Ovary (tissue), 10 donors: ENCODE measurements at places on chromosomes 7 and 10.

DNA sequence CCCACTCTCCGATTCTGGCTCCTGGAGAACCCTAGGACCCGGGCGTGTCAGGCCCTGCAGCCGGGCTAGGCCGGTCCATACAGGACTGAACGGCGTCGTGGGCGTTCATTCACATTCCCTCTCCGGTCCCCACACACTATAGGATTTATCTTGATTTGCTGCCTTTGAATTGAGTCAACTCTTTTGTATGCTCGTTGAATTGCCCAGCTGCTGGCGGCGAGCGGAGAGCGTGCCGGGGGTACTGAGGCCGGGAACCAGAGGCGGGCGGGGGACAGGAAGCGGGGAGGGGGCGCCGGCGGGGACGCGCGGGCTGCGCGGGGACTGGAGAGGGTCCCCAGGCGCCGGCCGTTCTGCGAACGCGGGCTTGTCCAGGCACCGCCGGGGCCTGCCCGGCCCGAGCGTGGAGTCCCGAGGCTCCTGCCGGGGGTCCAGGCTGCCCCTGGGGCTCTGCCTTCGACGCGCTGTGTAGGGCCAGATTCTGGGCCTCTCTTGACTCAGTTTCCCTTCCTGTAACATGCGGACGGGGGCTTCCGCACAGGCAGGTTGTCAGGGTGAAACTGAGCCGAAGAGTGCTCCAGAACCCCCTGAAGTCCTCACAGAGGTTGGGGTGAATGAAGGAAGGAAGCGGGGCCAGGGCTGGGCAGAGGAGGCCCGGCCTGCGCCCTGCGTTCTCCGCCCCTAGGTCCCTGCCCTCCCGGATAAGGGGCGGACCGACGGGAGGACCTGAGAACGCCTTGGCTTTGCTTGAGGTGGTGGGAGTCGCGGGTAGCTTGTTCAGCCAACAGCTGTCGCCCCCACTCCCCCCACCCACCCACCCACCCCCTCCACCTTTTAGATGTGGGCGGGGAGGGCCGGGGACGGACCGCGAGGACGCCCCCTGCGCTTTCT, 769 bp upstream of the ELFN1 start:
- no peak overlapping the region for H3K27ac ChIP-seq
- peaks cover 17% of the 10 kb centered on the region for H3K27me3 ChIP-seq
- no peak for DNase-seq
- no peak overlapping the region for H3K4me3 ChIP-seq
- no peaks in the 10 kb centered on the region for H3K36me3 ChIP-seq
- H3K4me1 ChIP-seq: peaks cover 8% of the 10 kb centered on the region

DNA sequence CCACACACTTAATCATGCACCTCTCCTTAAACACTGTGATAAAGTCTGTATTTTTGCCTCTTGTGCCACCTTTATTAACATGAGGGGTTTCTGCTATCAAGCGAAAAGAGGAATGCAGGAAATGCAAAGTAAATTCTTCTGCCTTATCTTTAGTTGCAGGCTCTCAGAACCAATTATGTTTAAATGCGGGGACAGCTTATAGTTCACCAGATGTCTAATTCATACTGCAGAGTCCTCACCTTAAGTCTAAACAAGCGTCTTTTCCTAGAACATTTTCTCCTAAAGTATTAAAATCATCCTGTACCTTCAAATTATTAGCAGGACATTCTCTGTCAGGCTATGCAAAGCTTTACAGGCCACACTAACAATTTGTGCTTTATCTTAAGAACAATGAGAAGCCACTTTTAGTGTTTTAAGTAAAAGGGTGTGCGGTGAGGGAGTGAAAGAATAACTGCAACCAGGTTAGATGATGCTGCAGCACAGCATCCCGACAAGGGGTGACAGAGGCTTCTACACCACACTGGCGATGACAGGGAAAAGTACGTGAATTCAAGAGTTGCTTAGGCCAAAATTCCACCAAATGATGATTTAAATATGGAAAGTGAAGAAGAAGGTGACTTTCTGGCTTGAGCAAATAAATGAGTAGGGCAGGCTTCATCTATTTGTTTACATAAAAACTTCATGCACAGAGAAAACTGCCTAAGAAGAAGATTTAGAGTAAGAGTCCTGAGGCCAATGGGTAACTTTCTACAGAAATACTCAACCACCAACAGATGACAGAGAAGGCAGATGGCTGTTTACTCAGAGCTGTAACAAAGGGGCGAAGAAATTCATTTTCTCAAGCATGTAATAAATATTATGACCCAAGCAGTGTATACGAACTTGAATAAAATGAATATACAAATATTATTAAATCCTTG, 36.0 kb downstream of the EZH2 start:
- H3K4me1 ChIP-seq: no peaks in the 10 kb centered on the region
- no peak overlapping the region for H3K4me3 ChIP-seq
- H3K27me3 ChIP-seq: no peaks in the 10 kb centered on the region
- no peaks in the 10 kb centered on the region for H3K36me3 ChIP-seq

DNA sequence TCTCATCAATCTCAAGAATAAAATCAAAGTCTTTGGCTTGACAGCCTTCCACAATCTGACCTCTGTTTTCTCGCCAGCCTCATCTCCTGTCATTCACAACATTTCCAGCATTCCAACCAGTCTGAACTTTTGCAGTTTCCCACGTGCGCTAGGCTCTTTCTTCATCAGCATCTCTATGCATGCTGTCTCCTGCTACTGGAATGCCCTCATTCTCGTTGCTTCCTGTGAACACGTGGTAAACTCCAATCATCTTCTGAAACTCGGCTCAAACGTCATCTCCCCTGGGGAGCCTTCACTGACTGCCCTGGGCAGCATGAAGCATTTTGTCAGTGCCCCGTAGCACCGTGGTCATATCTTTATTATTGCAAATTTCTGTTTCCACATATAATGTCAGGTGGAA, 12.2 kb upstream of the RSBN1L start:
- H3K4me1 ChIP-seq: peaks cover 6% of the 10 kb centered on the region
- no peak overlapping the region for H3K4me3 ChIP-seq
- no peak for DNase-seq
- no peak overlapping the region for H3K27ac ChIP-seq
- H3K27me3 ChIP-seq: no peaks in the 10 kb centered on the region

DNA sequence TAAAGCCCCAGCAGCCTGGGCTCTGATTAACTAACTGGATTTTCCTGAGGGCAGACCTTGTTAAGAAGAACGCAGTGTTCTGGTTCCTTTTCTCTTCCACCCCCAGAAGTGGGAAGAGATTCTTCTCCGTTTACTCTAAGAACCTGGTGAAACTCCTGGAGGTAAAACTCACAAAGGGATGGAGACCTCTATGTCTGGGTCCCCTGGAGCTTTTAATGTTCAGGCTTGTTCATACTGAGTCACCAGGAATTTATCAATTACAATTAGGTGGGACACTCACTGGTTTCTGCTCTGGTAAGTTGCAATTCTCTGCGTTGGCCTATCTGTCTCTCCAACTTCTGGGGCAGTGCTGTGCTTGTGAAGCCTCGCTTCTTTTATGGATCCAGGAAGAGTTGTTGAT, 73.3 kb upstream of the CACNB2 start:
- no peaks in the 10 kb centered on the region for H3K27me3 ChIP-seq
- no peak overlapping the region for H3K4me3 ChIP-seq
- H3K36me3 ChIP-seq: no peaks in the 10 kb centered on the region
- H3K27ac ChIP-seq: no peak overlapping the region
- H3K4me1 ChIP-seq: no peaks in the 10 kb centered on the region

DNA sequence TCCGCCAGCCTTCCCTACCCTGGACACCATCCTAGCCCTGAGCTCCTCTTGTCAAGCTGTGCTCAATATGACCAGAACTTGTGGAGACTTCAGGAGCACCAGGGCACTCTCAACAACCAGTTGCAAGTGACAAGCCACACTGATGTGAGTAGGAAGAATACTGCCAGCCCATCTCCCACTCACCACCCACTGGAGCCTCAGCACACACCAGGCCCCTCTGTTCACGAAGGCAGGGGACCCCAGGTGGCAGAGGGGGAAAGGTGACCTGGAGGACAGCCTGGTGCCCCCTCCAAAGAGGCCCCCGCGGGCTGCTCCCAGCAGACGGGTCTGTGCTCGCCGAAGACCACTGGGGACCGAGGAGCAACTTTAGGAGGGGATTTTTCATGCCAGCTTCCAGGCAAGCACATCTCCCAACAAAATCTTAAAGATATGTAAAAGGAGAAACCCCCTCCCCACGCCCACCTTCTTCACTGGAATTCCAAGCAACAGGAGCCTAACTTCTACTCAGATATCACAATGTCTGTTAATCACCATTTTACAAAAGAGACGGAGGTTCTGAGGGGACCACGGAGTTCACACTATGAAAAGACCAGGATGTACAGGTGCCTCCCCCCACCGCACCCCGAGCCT, 1.0 kb downstream of the MMD2 start:
- H3K4me1 ChIP-seq: no peaks in the 10 kb centered on the region
- H3K27ac ChIP-seq: no peak overlapping the region
- H3K27me3 ChIP-seq: no peaks in the 10 kb centered on the region
- no peaks in the 10 kb centered on the region for H3K36me3 ChIP-seq
- DNase-seq: no peak

DNA sequence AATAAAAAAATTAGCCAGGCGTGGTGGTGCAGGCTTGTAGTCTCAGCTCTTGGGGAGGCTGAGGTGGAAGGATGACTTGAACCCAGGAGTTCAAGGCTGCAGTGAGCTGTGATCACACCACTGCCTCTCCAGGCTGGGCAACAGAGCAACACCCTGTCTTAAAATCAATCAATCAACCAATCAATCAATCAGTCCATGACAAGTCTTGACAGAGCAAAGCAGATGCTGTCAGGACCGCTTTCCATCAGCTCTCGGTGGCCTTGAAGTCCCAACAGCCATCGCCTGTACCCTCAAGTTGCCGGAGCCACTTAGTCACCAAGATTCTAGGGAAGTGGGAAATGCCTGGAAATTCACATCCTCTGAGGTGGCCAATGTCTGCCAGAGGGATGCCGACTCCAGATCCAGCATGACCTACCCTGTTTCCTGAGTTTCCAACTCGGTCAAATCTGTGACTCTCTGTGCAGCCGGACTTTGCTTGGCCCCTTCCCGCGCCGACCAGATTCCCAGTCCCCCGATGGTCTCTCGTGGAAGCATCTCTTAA, 871 bp upstream of the CCL24 start:
- no peaks in the 10 kb centered on the region for H3K4me1 ChIP-seq
- no peak for DNase-seq
- H3K27ac ChIP-seq: no peak overlapping the region
- no peaks in the 10 kb centered on the region for H3K36me3 ChIP-seq
- H3K27me3 ChIP-seq: no peaks in the 10 kb centered on the region

DNA sequence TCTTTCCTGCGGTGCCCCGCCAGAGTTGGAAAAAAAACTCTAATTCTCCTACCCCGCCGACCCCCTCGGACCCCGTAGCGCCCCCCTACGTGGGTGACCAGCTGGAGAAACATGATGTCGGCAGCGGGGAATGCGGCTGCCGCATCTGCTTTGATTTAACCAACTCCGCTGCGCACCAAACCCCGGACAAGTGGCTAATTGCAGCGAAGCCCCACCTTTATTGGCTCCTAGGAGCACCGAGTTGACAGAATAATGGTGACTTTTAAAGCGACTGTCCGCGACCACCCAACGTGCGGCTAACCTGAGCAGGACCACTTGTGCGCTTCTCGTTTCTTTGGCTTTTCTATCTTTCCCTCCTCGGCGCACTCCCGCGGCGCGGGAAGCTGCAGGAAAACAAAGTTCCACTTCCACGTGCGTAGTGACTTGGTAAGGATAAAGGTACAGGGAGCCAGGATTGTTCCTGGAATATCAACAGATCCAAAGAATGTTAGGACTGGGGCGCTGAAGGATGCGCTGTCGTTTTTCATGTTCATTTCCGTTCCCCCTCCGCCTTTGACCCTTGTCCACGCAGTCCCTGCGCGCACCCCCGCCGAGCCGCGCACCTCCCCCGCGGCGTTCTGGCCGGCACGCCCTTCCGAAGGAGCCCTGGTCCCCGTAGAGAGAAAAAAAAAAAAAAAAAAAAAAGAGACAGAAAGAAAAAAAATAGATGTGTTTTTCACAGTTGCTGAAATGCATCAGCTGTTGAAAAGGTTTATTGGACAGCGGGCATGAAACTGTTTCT, 1.4 kb downstream of the WNT16 start:
- no peak overlapping the region for H3K27ac ChIP-seq
- no peak for DNase-seq
- H3K36me3 ChIP-seq: no peaks in the 10 kb centered on the region
- H3K4me3 ChIP-seq: peak overlapping the region; percentile 31
- H3K27me3 ChIP-seq: no peaks in the 10 kb centered on the region
- peaks cover 3% of the 10 kb centered on the region for H3K4me1 ChIP-seq

DNA sequence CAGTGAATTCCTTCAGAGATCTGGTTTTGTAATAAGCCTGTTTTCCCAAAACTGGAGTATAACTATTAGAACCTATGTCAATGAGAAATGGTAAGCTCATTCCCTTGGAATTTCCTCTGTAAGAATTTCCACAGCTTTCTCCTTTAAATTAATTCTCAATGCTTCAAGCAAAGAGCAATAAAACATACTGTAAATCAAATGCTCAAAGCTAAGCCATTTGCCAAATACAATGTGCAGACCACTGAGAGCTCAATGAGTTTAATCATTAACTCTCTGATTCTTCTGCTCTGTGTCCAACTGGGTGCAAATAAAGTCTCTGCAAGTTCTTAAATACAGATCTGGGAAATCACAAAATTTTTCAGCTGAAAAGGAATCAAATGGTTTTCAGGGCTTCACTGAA, 227.6 kb upstream of the IMMP2L start:
- H3K36me3 ChIP-seq: no peaks in the 10 kb centered on the region
- no peaks in the 10 kb centered on the region for H3K4me1 ChIP-seq
- DNase-seq: no peak
- no peaks in the 10 kb centered on the region for H3K27me3 ChIP-seq

- no peak for DNase-seq
- H3K4me3 ChIP-seq: no peak overlapping the region
- H3K4me1 ChIP-seq: no peaks in the 10 kb centered on the region
- no peaks in the 10 kb centered on the region for H3K27me3 ChIP-seq
- H3K27ac ChIP-seq: no peak overlapping the region
- H3K36me3 ChIP-seq: no peaks in the 10 kb centered on the region
These were observed 71.1 kb upstream of the GPR158 start for GRCh38 chr10:25103703-25104102.

- no peaks in the 10 kb centered on the region for H3K36me3 ChIP-seq
- no peaks in the 10 kb centered on the region for H3K4me1 ChIP-seq
- no peak overlapping the region for H3K27ac ChIP-seq
- no peak for DNase-seq
These were observed 114.8 kb upstream of the PLPP4 start for GRCh38 chr10:120342115-120342714.

DNA sequence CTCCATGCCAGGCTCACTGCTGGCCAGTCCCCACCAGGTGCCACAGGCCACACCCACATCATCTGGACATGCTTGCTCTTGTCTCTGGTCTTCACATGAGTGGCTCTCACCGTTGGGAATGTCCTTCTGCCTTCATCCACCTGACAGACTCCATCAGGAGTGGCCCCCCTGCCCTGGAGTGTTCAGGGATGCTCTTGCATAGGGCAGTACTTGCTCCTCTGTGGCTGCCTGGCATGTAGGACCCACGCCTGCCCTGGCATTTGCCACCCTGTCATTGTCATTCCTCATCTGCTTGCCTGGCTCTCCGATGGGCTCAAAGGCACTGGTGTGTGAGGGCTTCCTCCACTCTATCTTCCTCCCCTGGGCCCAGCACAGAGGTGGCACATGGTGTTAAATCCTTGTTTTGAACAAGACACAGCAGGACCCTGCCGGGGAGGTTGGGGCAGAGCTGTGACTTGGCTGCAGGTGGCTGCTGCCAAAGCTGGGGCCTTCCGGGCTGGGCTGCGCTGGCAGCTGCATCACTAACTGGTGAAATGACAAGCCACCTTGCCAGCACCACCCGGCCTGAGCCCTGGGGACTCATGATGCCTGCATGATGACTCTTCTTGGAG, 1.8 kb downstream of the SH2D4B start:
- no peaks in the 10 kb centered on the region for H3K36me3 ChIP-seq
- no peaks in the 10 kb centered on the region for H3K27me3 ChIP-seq
- no peak overlapping the region for H3K4me3 ChIP-seq
- no peaks in the 10 kb centered on the region for H3K4me1 ChIP-seq
- H3K27ac ChIP-seq: no peak overlapping the region
